ENCODE measurements at places on chromosomes 2 and 18.

- peak; percentile 71 for DNase-seq
Measured at GRCh38 chr2:26299471-26300101, 46.4 kb upstream of the SELENOI start.

DNA sequence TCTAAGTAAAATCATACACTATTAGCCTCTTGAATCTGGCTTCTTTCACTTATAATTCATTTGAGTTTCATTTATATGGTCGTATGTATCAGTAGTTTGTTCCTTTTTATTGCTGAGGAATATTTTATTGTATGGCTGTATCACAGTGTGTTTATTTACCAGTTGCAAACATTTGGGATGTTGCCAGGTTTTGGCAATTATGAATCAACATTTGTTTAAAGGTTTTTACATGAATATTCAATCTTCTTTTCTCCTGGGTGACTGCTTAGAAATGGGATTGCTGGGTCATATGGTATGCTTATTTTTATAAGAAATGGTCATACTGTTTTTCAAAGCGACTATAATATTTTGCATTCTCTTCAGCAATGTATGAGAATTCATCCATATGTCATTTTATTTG is 107.9 kb downstream of the PMAIP1 start:
- DNase-seq = no peak

GRCh38 chr18:52140986-52141385 is 199.0 kb upstream of the DCC start:
- DNase-seq = no peak

DNA sequence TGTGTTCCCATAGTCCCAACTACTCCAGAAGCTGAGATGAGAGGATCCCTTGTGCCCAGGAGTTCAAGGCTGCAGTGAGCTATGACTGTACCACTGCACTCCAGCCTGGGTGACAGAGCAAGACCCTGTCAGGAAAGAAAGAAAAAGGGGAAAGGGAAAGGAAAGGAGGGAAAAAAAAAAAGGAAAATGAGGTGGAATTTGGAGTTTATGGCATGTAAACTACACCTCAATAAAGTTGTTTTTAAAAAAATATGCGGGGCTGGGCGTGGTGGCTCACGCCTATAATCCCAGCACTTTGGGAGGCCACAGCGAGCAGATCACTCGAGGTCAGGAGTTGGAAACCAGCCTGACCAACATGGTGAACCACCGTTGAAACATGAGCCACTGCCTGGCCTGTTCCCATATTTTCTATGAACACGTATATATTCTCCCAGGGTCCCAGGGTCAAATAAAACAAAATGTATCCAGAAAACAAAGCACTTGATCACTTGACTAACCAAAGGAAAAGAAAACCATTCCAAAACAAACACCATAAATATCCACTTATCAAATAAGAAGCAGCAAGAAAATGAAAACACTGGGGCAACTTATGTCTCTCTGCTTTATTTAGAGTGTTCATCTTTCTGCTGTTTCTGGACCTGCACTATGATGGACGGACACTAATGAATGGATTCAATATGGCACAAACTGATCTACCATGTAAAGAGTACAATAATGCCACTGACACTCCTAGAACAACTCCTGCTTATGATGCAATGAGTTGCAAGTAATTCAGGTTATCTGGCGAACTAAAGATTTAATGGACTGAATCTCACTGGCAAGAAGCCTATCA is 56.8 kb downstream of the ASXL2 start:
- no peak for DNase-seq

DNA sequence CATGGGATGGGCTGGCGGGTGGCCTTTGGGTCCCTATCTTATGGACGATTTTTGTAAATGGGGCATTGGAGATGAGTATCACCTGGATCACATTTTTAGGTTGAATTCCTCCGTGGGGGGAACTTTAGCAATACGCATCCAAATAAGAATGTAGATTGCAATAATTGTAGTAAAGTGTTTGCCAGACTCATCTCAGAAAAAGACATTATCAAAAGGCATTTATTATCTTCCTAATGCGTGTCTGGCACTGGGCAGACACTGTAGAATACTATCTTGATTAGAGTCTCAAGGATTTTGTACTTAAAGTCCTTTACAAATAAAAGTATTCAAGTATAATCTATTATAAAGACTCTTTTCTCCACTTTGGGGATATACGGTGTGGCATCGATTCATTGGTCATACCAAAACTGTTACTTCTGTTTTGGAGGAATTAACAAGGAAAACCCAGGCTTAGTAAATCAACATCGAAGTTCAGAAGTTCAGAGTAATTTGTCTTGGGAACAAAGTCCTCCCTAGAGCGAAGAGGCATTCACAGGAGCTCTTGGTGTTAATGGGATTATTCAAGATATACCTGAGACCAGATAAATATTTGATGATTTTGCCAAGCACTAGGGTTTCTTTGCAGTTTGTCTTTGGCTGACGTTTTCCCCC is 578 bp upstream of the ACKR3 start:
- DNase-seq = no peak

- DNase-seq = no peak
Measured at GRCh38 chr2:160061533-160061932, 882 bp downstream of the PLA2R1 start.

DNA sequence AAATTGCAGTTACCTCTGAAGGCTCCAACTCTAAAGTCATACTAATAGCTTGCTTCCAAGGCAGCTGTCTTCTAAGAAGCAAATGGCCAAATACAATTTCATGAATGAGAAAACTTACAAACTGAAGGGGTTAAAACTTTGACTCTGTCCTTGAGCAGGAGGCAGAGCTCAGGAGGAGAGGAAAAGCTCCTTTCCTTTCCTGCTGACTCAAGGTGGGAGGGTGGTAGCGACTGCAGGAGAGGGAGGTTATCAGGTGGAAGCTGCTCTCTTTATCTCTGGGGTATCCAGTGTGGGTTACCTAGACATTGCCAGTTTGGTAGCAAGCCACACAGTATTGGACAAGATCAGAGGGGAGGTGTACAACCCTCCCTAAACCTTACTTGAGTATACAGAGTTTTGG is 2.7 kb upstream of the EFEMP1 start:
- no peak for DNase-seq

Measured in right kidney (tissue), 9 donors.